Stimulated activated CD4-positive, alpha-beta T cell treated with anti-CD3 and anti-CD28 coated beads, Interleukin-1b, Interleukin-23, amount 100 ng/mL, for 24 hours (primary cell): ENCODE measurements at places on chromosomes 2 and 18.

DNA sequence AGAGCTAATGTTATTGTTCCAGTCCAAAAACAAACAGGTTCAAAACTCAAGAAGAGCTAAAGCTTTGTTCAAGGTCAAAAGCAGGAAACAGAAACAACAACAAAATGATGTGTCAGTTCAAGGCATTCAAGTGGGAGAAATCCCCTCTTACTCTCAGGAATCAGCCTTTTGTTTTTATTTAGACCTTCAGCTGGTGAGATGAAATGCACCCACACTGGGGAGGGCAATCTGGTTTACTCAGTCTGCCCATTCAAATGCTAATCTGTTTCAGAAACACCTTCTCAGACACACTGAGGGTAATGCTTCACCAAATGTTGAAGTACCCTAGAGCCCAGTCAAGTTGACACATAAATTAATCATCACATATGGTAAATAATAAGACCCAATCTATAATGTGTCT, 150.6 kb downstream of the TMX3 start:
- no peak for DNase-seq

GRCh38 chr2:46213906-46214305, 83.3 kb upstream of the EPAS1 start:
- DNase-seq: no peak

- peak; percentile 2 for DNase-seq
Observed at GRCh38 chr2:173149491-173149890, 73.8 kb downstream of the MAP3K20 start.

DNA sequence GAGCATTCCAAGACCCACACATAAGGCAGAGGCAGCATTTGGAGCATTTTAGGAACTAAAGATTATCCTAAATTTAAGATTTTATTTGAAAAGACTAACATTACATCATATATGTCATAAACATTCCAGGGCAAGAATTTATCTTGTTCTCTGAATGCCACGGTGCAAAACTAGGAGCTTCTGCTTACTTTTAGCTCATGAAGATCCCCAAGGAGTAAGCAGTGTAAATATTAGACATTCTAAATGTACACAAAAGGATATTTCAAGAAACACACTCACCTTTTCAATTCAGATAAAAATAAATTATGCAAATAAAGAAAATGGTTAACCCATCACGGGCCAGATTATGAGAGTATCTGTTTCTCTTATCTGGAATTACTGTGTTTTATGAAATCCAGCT, 101.7 kb upstream of the ETAA1 start:
- DNase-seq: no peak

DNA sequence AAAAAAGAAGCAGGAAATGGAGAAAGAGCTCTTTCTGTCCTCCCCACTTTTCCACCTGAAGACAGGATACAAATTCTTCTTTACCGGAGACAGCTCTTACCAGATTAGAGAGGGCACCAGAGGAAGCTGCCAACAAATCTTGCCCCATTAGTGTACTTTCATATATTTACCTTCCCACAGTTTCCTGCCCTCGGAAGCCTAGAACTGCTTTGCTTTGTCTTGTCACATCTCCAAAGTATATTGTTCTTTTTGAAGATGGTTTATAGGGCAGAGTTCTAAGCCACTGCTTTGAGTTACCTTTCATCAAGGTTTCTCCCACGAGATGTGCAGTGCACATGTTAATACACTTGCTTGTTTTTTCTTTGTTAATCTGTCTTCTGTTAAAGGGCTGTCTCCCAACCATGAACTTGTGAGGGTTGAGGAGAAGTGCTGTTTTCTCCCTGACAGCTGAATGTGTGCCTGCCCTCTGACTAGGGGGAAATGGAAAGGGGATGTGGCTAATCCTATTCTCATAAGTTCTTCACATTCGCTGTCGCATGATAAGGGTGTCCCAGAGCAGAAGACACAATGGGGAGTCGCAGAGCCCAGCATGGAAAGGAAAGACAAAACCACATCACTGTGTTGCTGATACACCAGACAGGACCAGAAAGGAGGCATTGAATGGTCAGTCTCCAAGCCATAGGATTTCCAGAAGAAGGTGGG, 24.2 kb downstream of the CENPA start:
- DNase-seq: no peak

GRCh38 chr2:236663287-236664101, 93.9 kb downstream of the ACKR3 start:
- no peak for DNase-seq

DNA sequence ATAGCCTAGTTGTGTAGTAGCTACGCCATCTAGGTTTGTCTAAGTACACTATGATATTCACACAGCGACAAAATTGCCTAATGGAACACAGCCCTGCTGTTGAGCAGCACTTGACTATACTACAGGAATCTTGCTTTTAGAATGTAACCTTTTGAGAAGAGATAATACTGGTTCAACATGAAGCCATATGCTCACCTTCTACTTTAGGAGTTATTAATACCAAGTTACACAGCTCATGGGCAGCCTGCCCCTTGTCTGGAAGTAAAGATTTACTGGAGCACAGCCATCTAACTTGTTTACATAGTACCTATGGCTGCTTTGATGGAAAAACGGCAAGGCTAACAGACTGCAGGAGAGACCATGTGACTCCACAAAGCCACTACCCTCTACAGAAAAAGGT, 174.8 kb downstream of the DYM start:
- no peak for DNase-seq

DNA sequence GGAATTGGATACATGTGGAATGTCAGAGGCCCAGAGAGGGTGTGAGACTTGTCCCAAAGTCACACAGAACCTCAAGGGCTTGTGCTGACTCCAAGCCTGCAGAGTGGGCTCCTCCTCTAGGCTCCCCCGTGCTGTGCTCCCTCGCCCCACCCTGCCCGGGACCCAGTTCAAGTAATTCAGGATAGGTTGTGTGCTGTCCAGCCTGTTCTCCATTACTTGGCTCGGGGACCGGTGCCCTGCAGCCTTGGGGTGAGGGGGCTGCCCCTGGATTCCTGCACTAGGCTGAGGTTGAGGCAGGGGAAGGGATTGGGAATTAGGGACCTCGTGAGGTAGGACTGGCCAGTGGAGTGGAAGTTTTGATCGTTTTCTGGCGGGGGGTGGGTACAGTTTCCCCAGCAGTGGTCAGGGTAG, 2.8 kb downstream of the CTDSP1 start:
- DNase-seq: no peak

DNA sequence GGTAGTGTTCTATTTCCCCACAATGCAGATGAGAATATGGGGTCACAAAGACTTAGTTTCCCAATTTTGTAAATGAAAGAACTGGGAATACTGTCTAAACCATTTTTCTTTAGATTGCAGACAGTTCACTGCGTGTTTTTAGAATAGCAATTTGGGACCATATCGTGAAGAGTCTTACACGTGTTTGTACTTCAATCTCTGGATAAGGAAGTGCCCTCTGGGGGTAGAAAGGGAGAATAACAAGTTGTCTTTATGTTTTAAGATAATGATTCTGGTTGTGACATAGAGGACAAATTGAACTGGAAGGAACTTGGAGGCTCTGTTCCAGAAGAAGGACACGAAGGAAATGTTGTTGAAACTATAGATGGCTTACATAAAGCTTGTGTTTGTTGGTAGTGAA, 457.7 kb downstream of the CBLN2 start:
- DNase-seq: no peak

GRCh38 chr2:27870724-27871123, 19.5 kb downstream of the RBKS start:
- no peak for DNase-seq

- DNase-seq: no peak
Observed at GRCh38 chr2:160491911-160492371, 1.7 kb downstream of the RBMS1 start.

GRCh38 chr2:4300616-4301015, 597.2 kb downstream of the DCDC2C start:
- no peak for DNase-seq

GRCh38 chr2:24814516-24814915, 21.3 kb downstream of the CENPO start:
- DNase-seq: no peak

GRCh38 chr2:56192664-56193305, 9.0 kb downstream of the CCDC85A start:
- DNase-seq: no peak

DNA sequence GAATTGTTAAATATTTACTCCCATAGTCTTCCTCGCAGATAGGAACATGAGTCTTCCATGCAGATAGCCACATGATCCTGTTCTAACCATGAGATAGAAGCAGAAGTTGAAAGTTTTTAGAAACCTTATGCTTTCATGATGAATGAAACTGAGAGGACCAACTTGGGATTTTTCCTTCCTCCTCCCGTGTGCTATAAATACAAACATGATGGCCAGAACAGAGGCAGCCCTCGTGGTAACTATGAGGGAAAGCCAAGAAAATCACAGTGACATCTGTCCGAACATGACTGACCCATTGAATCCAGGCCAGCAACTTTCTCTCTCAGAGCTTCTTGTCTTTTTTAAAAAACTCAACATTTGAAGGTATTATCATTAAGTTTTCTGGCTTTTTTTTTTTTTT, 78.5 kb downstream of the ACAA2 start:
- DNase-seq: no peak

DNA sequence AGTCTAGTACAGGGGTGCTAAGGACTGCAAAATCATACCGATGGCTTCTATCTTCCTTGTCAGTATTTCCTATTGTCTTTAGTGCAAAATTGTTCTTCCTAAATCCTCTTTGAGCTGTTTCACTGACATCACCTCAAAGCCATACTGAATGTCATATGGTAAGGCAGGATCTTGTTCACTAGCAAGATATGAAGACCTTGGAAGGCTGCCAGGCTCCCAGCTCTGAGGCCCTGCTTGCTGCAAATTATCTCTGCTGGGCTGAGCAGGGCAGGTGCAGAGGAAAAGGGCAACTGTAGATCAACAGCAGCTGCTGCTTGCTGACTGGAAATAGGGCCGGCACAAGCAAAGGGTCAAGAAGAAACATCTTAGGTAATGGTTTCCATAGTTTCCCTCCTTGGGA, 58.2 kb downstream of the PMAIP1 start:
- no peak for DNase-seq

DNA sequence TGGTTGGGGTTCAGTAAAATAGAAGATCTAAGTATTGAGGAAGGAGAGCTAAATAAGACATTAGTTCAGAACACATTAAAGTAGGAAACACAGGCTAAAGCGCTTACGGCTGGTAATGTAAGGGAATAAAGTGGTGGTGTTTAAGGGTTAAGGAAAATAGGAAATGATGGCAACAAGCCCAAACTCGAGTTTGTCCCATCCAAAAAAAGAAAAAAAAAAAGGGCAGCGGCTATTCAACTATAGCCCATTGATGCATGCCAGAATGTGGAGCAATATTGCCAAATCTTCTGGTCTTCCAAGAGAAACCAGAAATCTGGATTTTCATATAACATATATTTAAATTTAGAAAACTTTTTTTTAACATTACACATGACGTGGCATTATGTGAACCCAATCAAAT, 161.0 kb downstream of the ARHGAP15 start:
- DNase-seq: no peak

DNA sequence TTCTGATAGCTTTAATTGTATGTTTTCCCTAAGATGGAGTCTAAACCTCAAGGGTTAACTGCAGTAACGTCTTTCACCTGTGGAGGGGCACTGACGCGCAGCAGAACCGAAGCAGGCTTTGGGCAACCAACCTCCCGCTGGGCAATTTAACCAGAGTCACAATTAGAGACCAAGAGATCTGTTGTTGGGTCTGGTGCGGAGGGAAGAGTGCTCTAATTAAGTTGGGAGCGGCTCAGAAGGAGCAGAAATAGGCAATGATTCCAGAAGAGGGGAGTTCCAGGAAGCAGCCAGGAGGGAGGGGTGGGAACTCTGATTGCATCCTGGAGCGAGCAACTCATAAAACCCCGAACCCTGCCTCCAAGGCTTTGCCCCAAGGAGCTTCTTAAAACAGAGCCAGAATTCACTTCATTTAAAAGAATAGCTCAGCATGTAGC, 245.8 kb downstream of the PAX3 start:
- no peak for DNase-seq

- no peak for DNase-seq
Observed at GRCh38 chr2:85187069-85187468, 53.9 kb downstream of the TCF7L1 start.

- DNase-seq: no peak
Observed at GRCh38 chr2:129376426-129377077, 602.9 kb upstream of the RAB6C start.

DNA sequence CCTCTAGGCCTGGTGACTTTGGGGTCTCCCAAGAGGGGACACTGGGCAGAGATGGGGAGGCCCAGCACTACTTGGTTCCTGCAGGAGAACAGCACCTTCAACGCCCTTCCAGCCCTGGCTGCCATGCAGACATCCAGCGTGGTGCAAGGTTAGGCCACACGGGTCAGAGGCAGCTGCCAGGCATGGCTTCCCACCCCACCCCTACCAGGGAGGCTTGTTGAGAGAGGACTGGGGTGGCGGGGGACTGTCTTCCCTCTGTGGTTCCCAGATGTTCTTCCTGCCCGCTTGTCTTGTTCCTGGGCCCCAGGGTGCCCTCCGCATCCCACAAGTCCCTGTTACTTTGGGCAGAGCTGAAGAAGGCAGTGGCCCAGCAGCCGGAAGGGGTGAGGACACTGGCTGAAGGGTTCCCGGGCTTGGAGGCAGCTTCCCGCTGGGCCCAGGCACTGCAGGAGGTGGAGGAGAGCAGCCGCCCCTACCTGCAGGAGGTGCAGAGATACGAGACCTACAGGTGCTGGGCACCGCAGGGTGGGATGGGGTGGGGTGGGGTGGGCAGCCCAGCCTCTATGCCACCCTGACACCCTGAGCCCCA, 4.5 kb downstream of the PROM2 start:
- DNase-seq: no peak

DNA sequence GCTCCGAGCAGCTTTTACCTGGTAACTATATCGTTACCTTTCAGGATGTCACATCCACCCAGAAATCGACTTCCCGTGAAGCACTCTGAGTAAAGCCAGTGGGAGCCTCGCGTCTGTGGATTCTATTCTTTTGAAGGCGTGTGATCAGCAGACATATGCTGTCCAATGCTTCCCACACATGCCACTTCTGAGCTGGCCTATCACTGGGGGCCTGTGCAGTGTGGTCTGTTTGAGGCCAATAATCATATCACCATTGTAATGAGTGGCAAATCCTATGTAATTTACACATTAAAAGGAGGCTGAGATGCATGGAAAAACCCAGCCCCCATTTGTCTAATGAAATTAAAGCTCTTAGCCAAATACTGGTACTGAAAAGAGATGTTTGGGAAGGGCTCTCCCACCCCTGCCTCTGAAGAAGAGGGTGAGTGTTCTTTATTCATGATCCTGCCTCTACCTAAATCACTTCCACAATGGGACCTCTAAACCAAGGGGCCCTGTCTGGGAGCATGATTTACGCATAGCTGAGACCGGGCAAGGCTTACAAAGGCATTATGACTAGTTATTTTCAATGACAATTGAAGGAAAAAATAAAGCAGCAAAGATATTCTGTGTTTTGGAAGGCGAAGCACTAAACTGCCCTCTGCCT, 686.8 kb downstream of the ZEB2 start:
- no peak for DNase-seq

DNA sequence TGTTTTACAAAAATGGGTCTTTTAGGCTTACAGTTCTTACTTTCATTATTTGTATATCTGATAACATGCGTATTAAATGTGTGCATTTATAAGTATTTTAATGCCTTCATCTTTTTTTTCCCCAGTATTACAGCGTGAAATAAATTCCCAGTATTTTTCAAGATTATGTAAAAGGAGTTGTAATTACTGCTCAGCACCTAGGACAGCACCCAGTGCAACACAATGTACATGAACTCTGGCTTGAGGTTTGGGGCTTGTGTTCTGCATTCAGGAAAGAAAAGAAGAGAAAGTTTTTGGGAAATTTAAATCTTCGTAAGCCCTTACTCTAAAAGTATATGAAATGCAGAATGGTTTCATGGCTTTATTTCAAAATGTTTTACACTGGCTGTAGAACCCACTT, 16.7 kb downstream of the ZNF638 start:
- DNase-seq: no peak
